ENCODE measurements at places on chromosomes 2 and 18. TPM values are rescaled to one million over a fixed set of nuclear protein-coding genes. Genes with fewer than 3 reads are reported as not detected.

DNA sequence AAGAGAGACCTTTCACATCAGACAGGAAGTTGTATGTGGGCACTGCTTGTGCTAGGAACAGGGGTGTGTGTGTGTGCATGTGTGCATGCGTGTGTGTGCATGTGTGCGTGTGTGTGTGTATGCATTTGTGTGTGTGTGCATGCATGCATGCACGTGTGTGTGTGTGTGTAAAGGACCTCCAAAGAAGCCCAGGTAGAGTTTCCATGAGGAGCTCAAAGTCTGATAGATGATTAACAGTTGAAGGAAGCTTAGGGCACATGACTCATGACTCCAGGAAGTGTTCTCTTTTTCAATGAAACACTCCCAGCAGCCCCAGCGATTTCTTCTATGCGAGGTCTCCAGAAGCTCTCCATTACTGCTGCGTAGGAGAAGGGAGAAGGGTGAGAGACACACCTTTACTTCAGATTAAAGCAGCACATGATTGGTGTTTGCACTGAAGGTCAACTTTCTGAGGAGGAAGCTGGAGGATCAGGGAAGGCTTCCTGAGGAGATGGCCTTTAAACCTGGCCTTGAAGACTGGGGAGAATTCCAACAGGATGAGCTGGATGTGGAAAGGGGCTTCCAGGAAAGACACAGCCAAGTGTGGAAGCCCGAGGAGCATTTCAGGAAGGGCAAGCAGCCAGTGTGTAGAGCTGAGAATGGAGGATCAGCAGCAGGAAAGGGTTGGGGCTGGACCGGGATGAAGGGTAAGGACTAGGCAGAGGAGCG, 77.7 kb downstream of the SMAD4 start:
- no peak for DNase-seq
- H3K36me3 ChIP-seq: no peaks in the 10 kb centered on the region
- no peak overlapping the region for H3K27ac ChIP-seq
- no peak overlapping the region for H3K4me3 ChIP-seq

- no peak for DNase-seq
- peaks cover 9% of the 10 kb centered on the region for H3K4me1 ChIP-seq
- H3K36me3 ChIP-seq: peaks cover 9% of the 10 kb centered on the region
- H3K27ac ChIP-seq: no peak overlapping the region
Observed at GRCh38 chr2:238776003-238776760, 71.7 kb upstream of the TWIST2 start.

DNA sequence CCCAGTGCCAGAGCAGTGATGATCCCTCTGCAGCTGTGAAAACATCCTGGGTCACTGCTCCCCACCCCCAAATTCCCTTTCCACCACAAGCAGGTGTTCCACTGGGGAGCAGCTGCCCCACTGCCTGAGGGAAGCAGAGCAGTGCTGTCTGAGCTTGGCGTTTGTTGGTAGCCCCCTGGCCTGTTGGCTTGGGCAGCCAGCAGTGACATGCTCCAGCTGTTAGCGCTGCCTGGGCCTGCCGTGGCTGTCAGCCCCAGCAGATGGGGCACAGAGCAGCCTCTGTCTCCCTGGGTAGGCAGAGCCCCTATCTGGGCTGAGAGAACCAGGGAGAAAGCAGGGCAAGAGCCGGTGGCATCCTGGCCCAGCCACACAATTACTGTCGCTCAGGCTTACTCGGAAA, 247.7 kb downstream of the GLI2 start:
- H3K36me3 ChIP-seq: no peaks in the 10 kb centered on the region
- H3K4me1 ChIP-seq: no peaks in the 10 kb centered on the region
- no peak overlapping the region for H3K4me3 ChIP-seq
- no peak overlapping the region for H3K27ac ChIP-seq
- no peaks in the 10 kb centered on the region for H3K27me3 ChIP-seq
- DNase-seq: no peak

- no peaks in the 10 kb centered on the region for H3K36me3 ChIP-seq
- H3K4me1 ChIP-seq: no peaks in the 10 kb centered on the region
- H3K27ac ChIP-seq: no peak overlapping the region
- H3K27me3 ChIP-seq: no peaks in the 10 kb centered on the region
Observed at GRCh38 chr2:49971453-49971852, 817.1 kb upstream of the FSHR start.

- no peaks in the 10 kb centered on the region for H3K27me3 ChIP-seq
- H3K27ac ChIP-seq: no peak overlapping the region
- H3K4me3 ChIP-seq: no peak overlapping the region
- H3K4me1 ChIP-seq: no peaks in the 10 kb centered on the region
- no peaks in the 10 kb centered on the region for H3K36me3 ChIP-seq
- DNase-seq: no peak
Observed at GRCh38 chr2:210768329-210768910, 212.0 kb downstream of the CPS1 start.

- no peaks in the 10 kb centered on the region for H3K4me1 ChIP-seq
- H3K4me3 ChIP-seq: no peak overlapping the region
- no peaks in the 10 kb centered on the region for H3K27me3 ChIP-seq
- H3K27ac ChIP-seq: no peak overlapping the region
Observed at GRCh38 chr2:57156231-57156924, 890.2 kb upstream of the VRK2 start.

GRCh38 chr2:164126960-164127660, 391.3 kb upstream of the FIGN start:
- H3K27ac ChIP-seq: no peak overlapping the region
- H3K4me3 ChIP-seq: no peak overlapping the region
- DNase-seq: no peak
- H3K36me3 ChIP-seq: no peaks in the 10 kb centered on the region
- H3K4me1 ChIP-seq: no peaks in the 10 kb centered on the region

GRCh38 chr2:182068811-182069210, 83.2 kb downstream of the PPP1R1C start:
- no peak for DNase-seq
- H3K27ac ChIP-seq: no peak overlapping the region
- no peaks in the 10 kb centered on the region for H3K4me1 ChIP-seq
- H3K36me3 ChIP-seq: no peaks in the 10 kb centered on the region
- H3K27me3 ChIP-seq: peaks cover 10% of the 10 kb centered on the region

GRCh38 chr2:46731280-46731679, 184.3 kb downstream of the MCFD2 start:
- no peak overlapping the region for H3K4me3 ChIP-seq
- no peaks in the 10 kb centered on the region for H3K27me3 ChIP-seq
- no peak for DNase-seq
- H3K27ac ChIP-seq: no peak overlapping the region
- peaks cover 38% of the 10 kb centered on the region for H3K4me1 ChIP-seq
- H3K36me3 ChIP-seq: peaks cover under 1% of the 10 kb centered on the region

GRCh38 chr2:62221141-62221540, 25.2 kb downstream of the B3GNT2 start:
- H3K4me3 ChIP-seq: no peak overlapping the region
- H3K27me3 ChIP-seq: no peaks in the 10 kb centered on the region
- H3K4me1 ChIP-seq: peaks cover 49% of the 10 kb centered on the region
- DNase-seq: no peak
- peaks cover 32% of the 10 kb centered on the region for H3K36me3 ChIP-seq

- DNase-seq: no peak
- H3K27ac ChIP-seq: no peak overlapping the region
- H3K4me1 ChIP-seq: no peaks in the 10 kb centered on the region
- no peaks in the 10 kb centered on the region for H3K36me3 ChIP-seq
- no peaks in the 10 kb centered on the region for H3K27me3 ChIP-seq
Observed at GRCh38 chr2:64166637-64167420, 22.6 kb upstream of the PELI1 start.

DNA sequence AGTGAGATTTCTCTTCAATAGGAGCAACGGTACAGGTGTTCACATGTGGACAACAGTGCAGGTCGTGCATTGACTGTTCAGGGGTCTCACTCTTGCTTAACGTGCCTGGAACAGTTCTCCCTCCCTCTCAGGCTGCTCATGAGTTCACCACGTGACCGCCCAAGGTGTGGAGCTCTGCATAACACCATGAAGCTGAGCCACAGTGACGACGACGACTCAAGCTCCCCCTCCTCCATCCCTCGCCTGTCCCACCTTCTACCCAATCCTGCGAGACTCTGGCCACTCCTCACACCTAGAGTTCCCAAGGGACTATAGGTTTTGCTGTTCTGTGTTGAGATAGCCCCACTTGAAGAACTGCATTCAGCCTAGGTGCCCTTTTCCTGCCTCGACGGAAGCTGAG, 42.8 kb downstream of the STK25 start:
- H3K4me3 ChIP-seq: no peak overlapping the region
- H3K4me1 ChIP-seq: no peaks in the 10 kb centered on the region
- no peak overlapping the region for H3K27ac ChIP-seq

DNA sequence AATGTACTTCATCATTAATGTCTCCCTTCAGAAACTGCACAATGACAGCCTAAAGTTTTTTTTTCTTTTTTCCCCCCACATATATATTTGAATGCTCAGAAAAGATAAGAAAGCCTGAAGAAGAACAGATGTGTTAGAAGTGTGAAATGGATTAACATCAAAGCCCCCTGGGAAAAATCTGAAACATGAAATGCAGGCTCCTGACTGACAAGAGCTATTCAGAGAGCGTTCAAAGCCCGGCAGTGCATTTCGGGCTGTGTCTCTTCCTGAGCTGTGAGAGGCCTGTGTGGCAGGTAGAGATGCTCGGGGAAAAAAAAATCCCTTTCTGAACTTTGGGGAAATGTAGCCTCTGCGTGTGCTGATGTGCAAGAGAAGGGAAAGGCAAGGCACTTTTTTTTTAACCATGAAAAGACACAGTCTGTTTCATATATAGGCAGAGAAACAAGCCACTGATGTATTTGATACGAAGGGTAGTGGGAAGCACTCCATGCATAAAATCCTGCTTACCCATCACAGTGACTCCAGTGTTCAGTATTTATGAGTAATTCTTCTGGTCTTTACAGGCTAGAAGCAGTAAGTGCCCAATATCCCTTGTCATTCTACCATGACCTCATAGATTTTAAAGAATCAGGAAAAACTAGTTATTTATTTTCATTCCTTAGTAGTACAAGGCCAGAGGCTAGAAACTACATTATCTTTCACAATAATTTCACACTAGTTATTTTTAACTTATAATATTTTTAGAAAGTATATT, 1574.2 kb upstream of the PIK3C3 start:
- no peak overlapping the region for H3K27ac ChIP-seq
- H3K4me3 ChIP-seq: no peak overlapping the region
- H3K36me3 ChIP-seq: no peaks in the 10 kb centered on the region
- no peak for DNase-seq
- no peaks in the 10 kb centered on the region for H3K27me3 ChIP-seq

The ALPP gene
- polyA plus RNA-seq: 0.26 TPM

The B3GNT7 gene
- polyA plus RNA-seq: 0.90 TPM

Data from naive B cell (primary cell).